ENCODE measurements at places on chromosomes 11 and 22.

DNA sequence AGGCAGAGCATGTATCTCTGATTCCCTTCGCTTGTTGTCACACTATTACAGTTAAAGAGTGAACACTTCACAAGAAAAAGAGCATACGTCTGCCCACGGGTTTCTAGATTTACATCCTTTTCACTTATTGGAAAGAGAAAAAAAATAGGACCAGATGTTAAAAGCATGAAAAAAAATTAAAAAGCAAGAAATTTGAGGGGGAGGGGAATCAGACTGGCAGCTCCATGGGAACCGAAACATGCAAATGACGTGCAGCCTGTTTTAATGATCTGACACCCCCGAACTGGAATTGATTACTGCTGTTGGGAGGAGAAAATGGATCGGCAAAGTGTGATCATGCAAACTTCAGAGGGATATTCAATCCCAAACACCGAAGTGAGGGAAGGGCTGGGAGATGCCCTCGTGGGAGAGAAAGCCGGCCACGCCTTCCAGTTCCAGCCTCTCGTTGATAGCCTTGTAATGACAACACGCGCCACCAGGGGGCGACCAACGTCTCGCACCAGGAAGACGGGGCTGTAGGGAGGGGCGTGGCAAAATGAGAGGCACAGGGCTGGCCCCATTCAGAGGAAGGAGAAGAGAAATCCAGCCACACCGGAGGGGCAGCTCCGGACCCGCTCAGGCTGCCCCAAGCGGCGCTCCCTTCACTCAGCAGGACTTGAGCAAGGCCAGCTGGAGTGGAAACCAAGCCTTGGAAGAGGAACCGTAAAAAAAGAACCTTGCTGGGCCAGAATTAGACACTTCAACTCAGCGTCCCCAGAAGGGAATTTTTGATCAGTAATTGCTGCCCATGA lies 53.8 kb upstream of the SYT13 start:
- peak; percentile 66 for DNase-seq

- no peak for DNase-seq
Observed at GRCh38 chr22:47435204-47435487, 672.7 kb downstream of the TBC1D22A start.

- no peak for DNase-seq
Observed at GRCh38 chr22:50303848-50304527, 3.5 kb downstream of the PLXNB2 start.

DNA sequence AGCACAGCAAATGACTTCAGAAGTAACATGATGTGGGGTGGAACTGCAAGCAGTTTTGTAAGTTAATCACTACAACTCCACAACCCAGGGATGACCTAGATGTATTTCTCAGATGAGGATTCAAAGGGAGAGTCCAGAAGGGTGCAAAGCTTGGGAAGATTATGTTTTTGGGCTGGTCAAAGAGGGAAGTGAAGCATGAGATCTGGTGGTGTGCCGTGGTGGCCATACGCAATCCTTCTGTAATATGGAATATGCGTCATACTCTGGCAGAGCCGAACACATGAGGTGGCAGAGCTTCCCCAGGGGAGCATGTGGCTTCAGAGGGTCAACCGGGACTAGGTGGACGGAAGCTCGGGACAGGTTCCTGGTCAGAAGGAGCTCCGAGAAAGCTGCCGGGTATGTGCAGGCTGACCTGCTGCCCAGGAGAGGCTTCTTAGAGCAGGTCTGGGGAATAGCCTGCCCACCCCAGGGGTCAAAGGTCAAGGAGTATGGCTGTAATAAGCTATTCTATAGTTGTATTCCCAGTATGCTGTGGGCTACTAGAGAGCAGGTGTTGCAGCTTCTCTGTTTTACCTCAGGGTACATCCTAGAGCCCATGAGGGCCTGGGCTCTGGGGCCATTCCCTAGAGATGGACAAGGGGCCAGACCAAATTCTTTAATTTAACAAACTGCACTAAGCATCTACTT lies 70.1 kb upstream of the PHOX2A start:
- DNase-seq: no peak

DNA sequence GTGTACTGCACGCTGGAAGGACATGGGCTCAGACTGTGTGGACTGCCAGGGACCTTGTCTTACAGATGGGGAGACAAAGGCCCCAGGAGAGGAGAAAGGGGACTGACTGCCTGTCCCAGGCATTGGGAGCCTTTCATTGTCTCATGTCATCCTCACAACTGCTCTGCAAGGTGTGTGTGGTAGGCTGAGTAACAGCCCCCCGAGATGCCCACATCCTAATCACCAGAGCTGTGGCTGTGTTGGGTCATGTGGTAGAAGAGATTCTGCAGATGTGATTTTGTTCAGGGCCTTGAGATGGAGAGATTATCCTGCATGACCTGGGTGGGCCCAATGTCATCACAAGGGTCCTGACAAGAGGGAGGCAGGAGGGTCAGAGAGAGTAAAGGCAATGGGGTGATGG lies 39.1 kb downstream of the ARRB1 start:
- no peak for DNase-seq

GRCh38 chr11:47881145-47881544 lies 33.0 kb upstream of the NUP160 start:
- no peak for DNase-seq

DNA sequence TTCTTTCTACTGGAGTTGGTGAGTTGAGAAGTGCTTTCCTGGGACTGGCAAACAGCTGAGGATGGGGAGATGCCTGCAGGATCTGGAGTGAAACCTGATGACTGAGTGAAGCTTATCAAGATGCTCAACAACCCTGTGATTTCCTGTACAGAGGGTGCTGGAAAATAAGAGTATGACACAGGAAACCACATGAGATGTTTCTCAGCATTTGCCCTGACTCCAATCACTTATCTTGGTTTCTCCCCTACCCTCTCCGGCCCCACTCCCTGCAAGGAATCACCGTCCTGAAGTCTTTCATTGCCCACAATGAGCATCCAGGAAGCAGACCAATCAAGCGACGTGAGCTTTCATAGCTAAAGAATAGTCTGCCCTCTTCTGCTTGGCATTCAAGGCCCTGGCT lies at the start of gene MRGPRX2:
TSS of gene MRGPRX2 (minus strand) at position 89 of the 400 bp plus-strand sequence. CDS start 4,315 bp downstream, outside the sequence.
- DNase-seq: no peak

DNA sequence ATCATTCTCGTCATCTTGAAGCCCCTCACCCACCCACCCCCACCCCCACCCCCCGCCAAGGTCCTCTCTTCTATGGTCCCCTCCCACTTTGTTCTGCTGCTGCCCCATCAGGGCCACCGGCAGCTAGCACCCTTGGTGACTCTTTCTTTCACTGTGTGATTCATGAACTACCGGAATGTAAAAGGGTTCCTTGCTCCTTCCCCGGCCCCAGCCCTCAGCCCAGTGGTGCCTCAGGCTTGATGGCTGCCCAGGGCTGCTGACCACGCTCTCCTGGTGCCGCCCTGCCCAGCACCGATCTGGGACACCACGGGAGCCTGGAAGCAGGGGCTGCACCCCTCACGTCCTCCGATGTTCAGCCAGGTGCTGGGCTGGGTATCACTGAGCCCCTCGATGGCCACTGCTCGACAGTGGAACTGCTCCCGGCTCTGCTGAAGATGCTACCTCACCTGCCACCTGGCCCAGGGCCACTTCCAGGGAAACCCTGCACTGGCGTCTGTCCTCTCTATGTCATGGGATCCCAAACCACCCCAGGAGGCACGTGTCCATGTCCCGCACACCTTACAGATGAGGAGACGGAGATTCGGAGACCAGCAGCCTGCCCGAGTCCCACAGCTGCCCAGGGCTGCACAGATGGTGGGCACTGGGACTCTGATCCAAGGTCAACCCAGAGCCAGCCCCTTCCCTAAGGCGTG lies 39.7 kb downstream of the IGLL5 start:
- DNase-seq: no peak

- no peak for DNase-seq
Observed at GRCh38 chr11:22344081-22344480, 5.9 kb downstream of the SLC17A6 start.

DNA sequence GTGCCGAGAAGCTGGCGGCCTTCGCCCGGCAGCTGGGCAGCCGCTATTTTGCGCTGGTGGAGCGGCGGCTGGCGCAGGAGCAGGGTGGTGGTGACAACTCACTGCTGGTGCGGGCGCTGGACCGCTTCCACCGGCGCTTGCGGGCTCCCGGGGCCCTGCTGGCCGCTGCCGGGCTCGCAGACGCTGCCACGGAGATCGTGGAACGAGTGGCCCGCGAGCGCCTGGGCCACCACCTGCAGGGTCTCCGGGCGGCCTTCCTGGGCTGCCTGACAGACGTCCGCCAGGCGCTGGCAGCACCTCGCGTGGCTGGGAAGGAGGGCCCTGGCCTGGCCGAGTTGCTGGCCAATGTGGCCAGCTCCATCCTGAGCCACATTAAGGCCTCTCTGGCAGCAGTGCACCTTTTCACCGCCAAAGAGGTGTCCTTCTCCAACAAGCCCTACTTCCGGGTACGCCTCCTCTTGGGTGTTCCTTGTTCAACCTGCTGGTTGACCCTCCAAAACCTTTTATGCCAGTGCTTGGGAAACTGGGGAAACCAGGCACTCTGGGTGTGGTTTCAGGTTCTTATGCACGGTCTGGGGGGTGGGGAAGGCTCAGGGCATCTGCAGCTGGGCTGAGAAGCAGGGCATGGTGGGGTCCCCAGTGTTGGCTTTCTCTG lies 3.1 kb upstream of the TM7SF2 start:
- DNase-seq: no peak

DNA sequence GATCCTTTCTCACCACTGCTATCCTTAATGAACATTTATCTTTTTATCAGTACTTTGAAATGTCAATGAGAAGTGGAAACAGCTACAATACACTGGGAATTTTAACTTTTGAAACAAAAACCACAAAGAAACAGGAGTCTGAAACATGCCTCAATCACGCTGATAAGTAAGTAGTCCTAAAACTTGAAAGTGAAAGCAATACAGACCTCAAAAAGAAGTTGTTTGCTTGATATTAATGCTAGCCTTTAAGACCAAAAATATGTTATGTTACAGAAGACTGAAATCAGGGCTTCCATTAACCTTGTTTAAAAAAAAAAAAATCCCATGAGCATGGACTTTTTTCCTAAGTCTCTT lies 21.3 kb downstream of the PHF21A start:
- DNase-seq: no peak
